Stimulated activated CD4-positive, alpha-beta T cell treated with anti-CD3 and anti-CD28 coated beads, Interleukin-2, amount 100 ng/mL, for 4 hours (primary cell): ENCODE measurements at places on chromosomes 16 and 17.
A peak's percentile ranks its signal among the peaks of the same experiment; 100 is the strongest.

DNA sequence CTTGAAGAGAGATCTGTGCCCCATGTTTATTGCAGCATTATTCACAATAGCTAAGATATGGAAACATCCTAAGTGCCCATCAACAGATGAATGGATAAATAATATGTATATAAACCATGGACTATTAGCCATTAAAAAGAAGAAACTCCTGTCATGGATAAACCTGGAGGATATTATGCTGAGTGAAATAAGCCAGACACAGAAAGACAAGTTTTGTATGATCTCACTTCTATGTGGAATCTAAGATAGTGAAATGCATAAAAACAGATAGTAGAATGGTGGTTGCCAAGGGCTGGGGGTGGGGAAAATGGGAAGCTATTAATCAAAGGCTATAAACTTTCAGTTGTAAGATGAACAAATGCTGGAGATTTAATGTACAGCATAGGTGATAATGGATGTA is 19.9 kb upstream of the HEATR6 start:
- no peak for DNase-seq

GRCh38 chr17:61966191-61966590 is 38.4 kb upstream of the INTS2 start:
- no peak for DNase-seq

DNA sequence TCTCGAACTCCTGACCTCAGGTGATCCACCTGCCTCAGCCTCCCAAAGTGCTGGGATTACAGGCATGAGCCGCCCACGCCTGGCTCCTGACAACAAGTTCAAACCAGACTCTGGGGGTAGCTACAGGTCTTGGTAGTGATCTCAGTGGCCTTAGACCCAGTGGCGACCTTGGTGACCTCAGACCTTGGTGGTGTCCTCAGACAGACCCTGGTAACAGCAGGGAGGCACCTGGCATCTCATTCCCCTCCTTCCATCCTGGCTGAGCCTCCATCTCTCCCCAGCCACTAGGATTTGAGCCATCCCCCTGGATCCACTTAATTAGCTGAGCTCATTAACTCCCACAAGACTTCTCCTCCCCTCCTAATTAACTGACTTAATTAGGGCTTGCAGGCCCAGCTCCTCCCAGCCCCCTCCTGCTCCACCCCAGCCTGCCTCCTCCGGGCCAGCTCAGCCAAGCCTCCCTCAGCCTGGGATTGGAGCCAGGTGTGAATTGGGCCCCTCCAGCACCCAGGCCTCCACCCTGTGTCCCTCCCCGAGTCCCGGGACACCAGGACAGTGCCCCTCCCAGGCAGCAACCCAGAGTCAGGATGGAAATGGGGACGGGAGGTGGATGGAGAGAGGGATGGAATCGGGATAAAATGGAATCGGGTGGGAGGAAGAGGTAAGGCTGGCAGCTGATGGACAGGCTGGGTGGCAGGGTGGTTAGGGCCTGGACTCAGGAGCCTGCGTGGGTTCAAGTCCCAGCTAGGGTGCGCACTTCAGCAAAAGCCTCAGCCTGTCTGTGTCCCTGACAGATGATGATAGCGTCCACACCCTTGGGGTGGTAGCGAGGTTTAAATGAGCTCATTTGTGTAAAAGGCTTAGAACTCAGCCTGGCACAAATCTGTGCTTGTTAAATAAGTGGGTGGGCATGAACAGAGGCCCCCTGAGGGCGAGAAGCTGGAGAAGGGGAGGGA is 11.2 kb upstream of the SBK1 start:
- no peak for DNase-seq

DNA sequence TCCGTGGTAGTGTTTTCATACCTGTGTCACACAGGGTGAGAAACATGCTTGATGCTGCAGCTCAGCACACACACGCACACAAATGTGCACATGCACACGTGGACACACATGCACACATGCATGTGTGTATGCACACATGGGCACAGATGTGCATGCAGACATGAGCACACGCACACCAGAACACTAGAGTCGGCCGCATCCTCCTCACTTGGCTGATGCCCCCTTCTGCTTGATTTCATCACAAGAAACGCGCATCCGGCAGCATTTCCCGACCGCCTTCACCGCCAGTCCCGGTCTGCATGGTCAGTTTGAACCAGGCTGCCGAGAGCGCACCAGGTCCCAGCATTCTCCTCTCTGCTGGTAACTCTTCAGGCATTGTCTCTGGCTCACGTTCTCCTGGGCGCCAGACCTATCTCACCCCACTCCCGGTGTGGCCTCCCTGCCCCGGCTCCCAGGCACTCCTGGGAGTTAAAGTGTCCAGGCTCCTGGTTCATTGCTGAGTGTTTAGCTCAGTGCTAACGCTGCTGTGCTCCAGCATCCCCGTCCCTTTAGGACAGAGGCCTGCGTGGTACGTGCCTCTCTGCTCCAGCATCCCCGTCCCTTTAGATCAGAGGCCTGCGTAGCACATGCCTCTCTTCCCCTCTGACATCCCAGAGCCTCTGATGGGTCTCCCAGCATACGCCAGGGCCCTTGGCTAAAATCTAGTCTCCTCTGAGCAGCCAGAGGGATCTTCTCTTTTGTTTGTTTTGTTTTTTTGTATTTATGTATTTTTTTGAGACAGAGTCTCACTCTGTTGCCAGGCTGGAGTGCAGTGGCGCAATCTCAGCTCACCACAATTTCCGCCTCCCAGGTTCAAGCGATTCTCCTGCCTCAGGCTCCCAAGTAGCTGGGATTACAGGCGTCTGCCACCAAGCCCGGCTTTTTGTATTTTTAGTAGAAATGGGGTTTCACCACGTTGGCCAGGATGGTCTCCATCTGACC is 16.0 kb downstream of the BAIAP2 start:
- no peak for DNase-seq

GRCh38 chr16:30948667-30949649 is at the start of gene ORAI3:
Gene ORAI3, plus strand, starts transcription at chr16:30949068. Its CDS starts 222 bp downstream, at chr16:30949290.
- DNase-seq: peak; percentile 22

DNA sequence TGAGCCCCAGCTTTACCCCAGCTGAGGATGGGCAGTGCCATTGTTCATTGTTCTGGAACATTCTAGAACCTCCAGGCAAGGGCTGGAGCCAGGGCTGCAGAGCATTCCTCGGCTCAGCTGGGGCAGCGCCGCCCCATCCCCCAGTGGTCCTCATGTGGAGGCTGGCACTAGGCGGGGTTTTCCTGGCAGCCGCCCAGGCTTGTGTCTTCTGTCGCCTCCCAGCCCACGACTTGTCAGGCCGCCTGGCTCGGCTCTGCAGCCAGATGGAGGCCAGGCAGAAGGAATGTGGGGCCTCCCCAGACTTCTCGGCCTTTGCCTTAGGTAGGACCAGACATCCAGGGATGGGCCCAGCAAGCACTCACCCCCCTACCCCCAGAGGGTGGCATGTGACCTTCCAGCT is at the start of gene TMEM95:
Gene TMEM95, plus strand, starts transcription at position 104 of the 400 bp plus-strand sequence. Its CDS starts 49 bp downstream, at position 153.
- DNase-seq: no peak

GRCh38 chr16:21943571-21943970 is 9.6 kb upstream of the UQCRC2 start:
- DNase-seq: no peak

- peak; percentile 55 for DNase-seq
Observed at GRCh38 chr17:75130632-75131277, 787 bp downstream of the NT5C start.

DNA sequence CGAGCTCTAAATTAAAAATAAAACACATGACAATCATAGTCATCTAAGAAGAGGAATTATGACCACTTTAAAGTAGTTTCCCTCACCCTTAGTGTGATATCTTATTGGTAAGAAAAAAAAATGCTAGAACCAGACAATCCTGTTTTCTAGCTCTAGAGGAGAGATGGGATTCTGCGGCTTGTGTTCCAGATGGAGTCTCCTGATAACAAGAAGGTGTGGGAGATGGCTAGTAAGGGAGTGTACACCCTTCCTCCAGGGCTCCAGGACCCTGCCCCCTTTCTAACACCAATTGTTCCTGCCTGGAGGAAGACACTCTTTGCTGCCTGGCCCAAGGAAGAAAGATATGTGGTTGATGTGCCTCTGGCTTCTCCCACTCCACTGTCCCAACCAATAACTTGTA is 68.8 kb upstream of the FBXO47 start:
- DNase-seq: no peak

- no peak for DNase-seq
Observed at GRCh38 chr17:77677211-77677610, 281.3 kb upstream of the TNRC6C start.
